ENCODE measurements at places on chromosomes 6 and 20.

DNA sequence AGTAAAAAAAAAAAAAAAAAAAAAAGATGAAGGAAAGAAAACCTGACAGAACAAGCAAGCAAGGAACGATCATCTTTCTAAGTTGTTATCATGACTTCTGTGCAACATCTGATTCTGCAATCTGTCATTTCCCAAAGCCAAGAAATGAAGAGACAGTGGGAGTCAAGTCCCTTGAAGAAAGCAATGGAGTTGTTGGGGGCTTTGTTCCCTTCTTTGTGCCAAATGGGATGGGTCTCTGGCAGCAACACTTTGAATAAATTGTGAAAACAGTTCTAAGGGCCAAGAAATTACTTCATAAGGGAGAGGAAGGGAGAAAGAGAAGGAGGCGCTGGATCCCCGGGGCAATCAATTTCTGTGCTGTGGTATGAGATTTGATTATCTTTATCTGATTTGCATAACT lies 33.3 kb upstream of the RSPO3 start:
- no peak for DNase-seq

DNA sequence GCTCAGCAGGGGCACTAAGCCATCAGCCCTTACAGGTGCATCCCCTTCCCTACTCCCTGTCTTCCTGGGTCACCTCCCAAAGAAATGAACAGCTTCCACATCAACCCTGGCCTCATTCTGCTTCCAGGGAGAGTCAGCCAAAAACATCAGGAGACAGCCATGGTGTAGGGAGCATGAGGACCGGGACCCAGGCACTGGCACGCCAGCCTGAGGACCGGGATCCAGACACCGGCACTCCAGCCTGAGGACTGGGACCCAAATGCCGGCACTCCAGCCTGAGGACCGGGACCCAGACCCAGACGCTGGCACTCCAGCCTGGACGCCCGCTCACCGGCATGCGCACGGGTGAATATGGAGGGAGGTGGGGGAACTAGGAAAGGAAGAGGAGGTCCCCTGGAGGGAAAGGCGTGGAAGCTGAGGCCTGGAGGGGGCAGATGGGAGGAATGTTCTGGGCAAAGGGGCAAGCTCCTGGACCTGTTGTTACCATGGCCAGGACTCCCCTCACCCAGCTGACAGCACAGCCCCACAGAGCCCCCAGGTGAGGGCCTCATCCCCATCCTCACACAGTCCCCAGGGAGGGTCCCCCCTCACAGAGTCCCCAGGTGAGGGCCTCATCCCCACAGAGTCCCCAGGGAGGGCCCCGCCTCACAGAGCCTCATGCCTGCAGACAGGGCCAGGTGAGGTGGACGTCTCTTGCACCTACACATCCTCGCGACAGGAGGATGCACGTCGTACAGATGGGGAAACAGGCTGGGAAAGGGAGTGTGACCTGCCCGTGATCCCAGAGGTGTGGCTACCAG lies 26.0 kb upstream of the MRGBP start:
- no peak for DNase-seq

- peak; percentile 8 for DNase-seq
These were observed 105.2 kb downstream of the OR2B2 start for GRCh38 chr6:27806981-27807440.

GRCh38 chr6:37354526-37355384 lies 972 bp downstream of the RNF8 start:
- DNase-seq: peak; percentile 20

DNA sequence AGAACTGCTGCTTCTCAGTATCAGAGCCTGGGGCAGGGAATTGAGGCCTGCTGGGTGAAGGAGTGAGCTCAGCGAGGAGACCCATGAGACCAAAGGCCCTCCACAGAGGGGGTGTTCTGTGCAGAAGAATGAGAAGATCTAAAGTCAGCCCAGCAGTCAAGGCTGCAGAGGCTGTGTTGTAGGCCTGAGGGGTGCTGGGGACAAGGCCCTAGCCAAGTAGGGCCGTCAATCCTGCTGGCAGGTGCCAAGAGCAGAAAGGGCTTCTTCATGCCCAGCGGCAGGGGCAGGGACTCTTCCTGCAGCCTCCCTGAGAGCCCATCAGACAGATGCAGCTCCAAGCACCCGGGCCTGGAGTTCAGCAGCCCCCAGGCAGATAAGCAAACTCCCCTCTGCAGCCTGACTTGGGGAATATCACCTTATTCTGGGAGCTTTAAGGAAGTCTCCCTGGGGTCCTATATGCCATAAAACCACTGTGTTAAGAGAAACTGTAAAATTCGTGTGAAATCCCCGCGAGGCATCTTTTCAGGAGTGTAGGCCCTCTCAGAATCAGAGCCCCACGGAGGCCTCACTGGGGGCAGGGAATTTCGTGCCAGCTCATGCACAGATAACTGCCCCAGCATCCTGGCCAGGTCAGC lies 9.0 kb downstream of the CCDC167 start:
- DNase-seq: no peak

- no peak for DNase-seq
These were observed 140.3 kb downstream of the ANKRD60 start for GRCh38 chr20:58088105-58088504.

DNA sequence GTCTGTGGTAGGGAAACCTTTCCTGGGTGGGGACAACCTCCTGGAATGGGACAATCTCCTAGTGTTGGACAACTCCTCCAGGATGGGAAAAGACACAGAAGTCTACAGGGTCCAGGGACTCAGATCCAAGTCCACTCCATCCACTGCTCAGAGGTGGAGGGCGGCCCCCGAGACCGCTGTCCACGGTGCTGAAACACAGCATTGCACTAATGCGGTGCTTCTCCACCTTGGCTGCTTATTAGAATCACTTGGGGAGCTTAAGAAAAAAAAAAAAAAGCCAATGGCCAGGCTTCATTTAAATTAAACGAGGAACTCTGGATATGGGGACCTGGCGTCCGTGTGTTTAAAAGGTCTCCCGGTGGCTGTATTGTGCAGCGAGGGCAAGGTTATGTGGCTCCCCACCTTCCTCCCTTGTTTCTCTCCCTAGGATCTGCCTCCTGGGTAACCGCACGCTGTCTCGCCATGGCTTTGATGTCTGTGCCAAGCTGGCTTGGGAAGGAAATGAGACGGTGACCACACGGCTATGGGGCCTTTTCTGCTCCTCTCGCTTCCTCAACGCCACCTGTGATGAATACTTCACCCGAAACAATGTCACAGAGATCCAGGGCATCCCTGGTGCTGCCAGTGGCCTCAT lies 12.0 kb downstream of the SLC12A5 start:
- peak; percentile 31 for DNase-seq

- DNase-seq: no peak
These were observed 56.4 kb upstream of the PTGIS start for GRCh38 chr20:49624317-49624716.

DNA sequence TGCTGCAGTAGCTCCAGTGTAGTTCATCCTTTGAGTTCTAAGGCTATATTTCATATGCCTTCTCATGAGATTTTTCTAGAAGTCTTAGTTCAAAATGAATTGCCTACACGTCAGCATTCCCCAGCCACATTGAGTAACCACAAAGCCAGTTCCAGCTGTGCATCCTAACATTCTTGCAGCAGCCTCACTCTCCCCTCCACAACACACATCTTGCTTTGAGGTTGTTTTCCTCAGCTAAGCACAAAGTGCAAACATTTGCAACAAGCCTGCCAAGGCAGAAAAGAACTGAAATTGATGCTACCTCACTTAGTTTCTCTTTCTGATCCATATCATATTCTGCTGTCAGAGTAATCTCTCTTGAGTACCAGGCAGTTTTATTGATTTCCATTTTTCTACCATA lies 160.7 kb upstream of the KCNQ5 start:
- no peak for DNase-seq

- DNase-seq: no peak
These were observed 761.4 kb downstream of the GRIK2 start for GRCh38 chr6:102154874-102155273.

DNA sequence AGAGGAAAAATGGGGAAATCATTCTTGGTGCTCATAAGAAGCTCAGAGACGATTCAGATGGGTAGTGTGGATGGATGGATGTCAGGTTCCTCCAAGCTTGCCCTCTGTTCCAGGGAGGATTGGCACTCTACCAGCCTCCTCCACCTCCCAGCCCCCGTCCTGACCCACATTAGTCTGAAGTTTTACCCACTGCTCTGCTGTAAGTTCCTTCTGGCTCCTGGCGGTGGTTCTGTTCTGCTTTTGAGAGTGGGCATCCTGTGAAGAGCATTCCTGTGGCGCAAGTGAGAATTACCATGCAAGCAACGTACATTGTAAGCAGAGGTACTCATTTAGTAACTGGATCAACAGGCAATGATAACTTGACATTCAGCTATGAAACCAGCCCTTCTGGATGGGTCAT lies 103.4 kb downstream of the SYNDIG1 start:
- DNase-seq: no peak

GRCh38 chr20:4978050-4978918 lies 23.0 kb downstream of the SLC23A2 start:
- DNase-seq: no peak

GRCh38 chr6:41561416-41561815 lies 15.2 kb downstream of the FOXP4 start:
- peak; percentile 70 for DNase-seq

Data from body of pancreas (tissue), 4 donors.